ENCODE measurements at places on chromosomes 1 and 21.

GRCh38 chr1:21332554-21333311 is 42.5 kb upstream of the ECE1 start:
- no peak for DNase-seq

DNA sequence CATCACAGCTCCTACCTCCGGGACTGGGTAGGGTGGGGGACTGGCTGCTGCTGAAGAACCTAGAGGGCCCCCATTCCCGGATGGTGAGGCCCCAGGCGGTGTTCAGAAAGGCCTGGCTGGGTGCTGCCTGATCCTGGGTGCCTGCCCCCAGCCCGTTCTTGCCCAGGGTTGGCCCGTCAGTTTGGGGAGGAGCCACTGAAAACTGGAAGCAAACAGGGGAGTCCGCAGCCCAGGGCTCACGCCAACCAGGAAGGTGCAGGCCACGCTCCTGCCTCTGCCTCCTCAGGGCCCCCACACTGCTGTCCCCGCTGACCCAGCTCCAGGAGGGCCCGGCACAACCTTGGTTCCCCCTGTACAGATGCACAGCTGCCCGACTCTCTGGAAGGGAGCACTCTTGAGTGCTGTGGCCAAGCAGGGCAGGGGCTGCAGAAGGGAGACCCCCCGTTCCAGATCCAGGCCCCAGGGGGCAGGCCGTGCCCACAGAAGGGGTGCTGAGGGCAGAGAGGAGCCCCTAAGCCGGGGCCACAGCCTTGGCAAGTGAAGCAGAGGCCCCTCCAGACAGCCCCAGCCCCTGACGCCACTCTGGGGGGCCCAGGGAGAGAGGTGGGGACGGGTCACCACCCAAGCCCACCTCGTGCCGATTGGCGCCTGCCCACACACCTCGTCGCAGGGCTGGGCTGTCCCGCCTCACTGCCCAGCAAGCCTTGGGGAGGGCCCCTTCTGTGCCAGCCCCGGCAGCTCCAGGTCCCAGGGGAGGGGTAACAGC is 5.5 kb downstream of the C1QTNF12 start:
- DNase-seq, result no peak

DNA sequence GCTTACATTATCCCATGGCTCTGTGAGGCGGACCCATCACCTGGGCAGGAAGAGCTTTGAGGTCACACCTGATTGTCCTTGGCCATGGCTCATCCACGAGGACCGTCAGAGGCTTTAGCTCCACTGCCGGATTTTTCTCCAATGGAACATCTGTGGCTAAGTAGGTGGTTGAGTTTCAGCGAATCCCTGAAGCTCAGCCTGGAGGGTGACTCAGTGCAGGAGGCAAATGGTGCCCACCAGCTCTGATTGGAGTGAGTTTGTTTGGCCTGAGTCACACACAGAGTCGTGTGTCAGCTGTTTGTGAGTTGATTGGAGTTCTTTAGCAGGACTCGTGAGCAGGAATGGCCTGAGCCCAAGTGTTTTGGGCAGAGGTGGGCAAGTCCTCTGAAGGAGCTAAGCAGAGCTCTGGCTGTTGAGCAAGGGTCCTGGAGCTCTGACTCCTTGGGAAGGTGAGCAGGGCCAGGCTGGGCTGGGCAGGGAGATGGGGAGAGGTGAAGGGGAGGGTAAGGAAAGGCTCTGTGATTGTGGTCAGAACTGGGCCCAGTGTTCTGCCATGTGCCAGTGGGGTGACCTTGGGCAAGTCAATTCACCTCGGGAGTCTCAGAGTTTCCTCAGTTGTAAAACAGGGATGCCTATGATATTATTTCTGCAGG is 2.0 kb downstream of the SLC6A17 start:
- no peak for DNase-seq

- DNase-seq, result no peak
These were observed 27.1 kb downstream of the RIMS3 start for GRCh38 chr1:40638097-40639036.

DNA sequence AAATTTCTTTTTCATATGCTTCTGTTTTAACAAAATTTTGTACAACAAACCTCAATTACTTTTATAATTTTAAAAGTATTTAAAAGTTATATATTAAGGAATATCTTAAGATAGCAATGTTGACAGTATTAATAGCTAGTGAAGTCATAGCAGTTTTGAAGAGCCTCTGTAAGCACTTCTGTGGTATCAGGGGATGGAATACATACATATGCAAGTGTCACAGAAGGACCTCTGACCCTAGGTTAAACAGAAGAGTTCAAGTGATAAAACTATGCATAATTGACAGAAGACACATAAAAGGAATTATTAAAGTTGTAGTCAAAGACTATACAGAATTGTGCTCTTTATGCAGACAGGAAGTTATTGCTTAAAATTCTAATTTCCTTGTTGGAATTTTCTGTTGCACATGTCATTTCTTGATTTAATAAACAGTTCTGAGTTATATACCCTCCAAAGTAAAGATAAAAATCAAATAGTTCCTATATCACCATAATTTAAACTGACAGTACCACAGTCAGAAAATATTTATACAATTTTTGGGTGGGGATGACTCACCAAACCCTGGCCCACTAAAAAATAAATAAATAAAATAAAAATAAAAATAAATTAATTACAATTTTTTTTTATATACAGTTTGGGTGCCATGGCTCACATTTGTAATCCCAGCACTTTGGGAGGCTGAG is 27.1 kb downstream of the IPP start:
- DNase-seq, result no peak

DNA sequence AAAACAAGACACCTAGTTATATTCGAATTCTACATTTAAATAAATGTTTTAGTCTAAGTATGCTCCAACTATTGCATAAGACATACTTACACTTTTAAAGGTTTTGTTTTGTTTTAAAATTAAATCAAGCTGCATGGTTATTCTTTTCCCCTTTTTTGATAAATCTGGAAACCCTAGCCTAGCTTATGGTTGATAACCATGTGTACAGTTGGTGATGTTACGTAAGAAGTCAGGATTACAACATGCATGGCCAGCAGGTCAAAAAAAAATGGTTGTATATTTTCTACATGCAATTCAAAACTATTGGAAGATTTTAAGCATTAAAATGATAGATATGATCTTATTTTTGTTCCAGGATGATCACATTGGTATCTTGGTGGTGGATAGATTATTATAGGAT is 1600.6 kb downstream of the PLA2G4A start:
- no peak for DNase-seq

DNA sequence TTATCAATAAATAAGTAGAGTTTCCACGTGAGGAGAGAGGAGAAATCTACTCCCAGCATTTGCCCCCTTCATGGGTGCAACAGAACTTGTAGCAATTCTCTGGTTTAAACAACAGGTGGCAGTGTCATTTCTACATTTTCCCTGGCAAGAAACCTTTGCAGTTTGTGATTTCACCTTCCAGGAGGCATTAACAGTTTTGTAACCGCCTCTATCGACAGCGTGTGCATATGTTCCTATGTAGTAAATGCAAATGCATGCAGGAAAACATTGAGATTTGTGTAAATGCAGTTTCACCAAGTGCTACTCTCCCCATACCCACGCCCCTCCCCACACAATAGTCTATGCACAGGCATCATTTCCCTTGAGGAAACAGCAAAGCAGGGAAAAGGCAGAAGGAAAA is 494.7 kb downstream of the SMYD3 start:
- DNase-seq, result peak; percentile 5

- DNase-seq, result no peak
These were observed 55.2 kb downstream of the SELENOF start for GRCh38 chr1:86858524-86859261.

DNA sequence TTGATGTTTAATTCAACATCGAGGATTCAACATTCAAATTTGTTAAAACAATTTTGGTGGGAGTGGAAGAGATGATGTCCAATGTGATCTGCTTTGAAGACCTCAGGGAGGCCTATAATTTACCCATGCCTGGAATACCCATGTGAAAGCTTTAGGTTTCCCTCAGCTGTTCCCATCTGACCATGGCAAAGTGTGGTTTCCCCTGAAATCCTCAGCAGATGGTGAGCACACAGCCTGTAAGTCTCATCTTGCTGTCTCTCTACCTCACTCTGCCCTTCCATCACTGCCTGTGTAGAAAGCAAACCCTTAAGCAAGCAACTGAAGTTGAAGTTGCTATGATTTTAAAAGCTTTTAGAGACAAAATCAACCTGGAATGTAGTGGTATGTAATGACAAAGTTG is 80.1 kb upstream of the ATF3 start:
- no peak for DNase-seq

GRCh38 chr1:213245260-213245910 is 194.3 kb downstream of the RPS6KC1 start:
- DNase-seq, result no peak

DNA sequence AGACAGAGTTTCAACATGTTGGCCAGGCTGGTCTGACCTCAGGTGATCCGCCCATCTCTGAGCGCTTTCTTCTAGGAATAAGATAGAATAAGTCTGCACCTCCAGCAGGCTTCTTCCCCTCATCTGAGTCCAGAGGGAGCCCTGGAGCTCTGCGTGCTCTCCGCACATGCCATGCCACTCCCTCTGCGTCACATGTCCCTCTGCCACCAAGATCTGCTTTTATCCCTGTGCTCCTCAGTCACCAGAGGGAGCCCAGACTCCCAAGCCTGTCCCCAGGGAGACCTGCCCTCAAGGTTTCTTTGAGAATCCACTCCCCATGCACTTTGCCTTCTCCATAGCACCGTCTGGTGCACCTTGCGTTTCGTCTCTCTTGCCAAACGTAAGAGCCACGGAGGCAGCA is 213.0 kb downstream of the CAMTA1 start:
- DNase-seq, result no peak

DNA sequence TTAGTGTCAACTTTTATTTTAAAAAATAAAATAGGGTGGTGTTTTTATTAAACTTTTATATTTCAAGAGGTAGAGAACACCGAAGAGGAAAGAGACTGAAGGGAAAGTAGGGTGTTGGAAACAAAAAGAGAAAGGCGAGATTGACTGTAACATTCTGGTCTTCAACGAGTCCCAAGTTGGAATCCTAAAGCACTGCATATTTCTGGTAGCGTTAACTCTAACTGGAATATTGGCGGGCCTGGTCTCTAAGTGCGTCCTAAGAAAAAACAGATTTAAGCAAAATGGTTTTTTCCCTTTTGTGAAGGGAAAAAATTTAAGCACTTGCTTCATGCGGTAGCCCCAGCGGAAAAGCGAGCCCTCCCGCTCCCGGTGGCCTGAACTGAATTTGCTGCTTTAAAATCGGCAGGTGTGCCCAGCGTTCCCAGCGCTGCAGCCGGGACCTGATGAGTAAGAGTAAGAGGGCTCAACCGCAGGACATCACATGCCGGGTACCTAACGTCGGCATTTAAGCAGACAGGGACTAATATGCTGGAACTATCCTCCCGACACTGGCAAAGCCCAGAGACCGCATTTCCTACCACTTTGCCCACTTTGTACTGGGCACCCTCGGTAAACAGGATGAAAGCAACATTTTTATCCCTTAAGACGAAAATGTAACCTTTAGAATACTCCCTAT is 30.5 kb upstream of the NFIA start:
- DNase-seq, result no peak

- no peak for DNase-seq
These were observed 9.2 kb downstream of the C1orf159 start for GRCh38 chr1:1106510-1107221.

- no peak for DNase-seq
These were observed 59.4 kb downstream of the GPR137B start for GRCh38 chr1:236201786-236202185.

All from SHP77 treated with DMSO at 0.1 percent for 48 hours (cell line).